Activated CD4-positive, alpha-beta T cell treated with anti-CD3 and anti-CD28 coated beads, Interleukin-2, amount 50 U/mL, for 16 hours (primary cell): ENCODE measurements at places on chromosomes 7 and 10.
A peak's percentile ranks its signal among the peaks of the same experiment; 100 is the strongest.

GRCh38 chr10:27537787-27538186, 33.7 kb downstream of the RAB18 start:
- no peak for DNase-seq

DNA sequence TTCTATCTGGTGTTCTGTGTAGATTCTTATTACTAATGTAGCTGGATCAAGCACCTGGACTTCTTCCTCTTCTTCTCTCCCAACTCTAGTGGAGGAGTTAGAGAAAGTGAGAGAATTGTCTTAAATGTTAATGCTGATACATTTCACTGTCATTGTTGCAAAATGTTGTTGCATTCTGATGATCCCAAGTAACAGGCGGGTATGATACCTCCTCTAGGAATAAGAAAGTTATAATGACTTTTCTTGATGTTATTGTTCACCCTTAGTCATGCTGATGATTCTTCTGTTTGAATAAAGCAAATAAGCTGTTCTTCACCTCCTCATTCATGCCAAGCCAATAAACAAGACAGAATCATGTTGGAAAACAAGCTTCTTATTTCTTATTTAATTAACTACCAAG, 9.1 kb downstream of the CHRM2 start:
- DNase-seq, result no peak

DNA sequence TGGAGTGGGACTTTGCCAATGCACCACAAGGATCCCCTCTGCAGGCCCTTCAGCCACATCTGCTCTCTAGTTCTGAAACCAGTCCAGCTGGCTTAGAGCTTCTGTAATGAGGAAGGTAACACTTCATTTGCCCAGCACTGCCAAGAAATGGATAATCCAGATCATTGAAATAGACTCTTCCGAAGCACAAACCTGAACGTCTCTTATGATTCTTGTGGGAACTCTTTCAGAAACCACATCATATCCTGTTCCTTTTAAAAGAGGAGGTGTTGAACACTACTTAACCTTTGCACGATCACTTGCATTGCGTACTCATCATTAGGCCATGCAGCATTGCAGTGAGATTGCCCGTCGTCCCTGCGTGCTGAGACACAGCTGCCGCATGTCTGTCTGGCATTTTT, 25.8 kb upstream of the PLPP4 start:
- no peak for DNase-seq

GRCh38 chr10:5854131-5854475, 35.6 kb downstream of the ANKRD16 start:
- no peak for DNase-seq

DNA sequence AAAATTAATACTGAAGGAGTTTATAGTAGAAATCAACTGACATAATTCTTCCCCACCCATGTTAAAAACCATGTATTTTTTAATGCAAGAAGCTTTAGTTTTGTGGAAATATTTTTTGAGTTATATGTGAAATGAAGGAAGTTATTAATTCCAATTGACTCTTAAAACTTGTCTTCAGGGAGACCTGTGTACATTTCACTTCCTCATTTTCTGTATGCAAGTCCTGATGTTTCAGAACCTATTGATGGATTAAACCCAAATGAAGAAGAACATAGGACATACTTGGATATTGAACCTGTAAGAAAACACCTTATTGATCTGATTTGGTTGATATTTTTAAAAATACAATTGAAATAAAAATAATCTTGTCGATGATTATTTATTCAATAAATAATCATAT, 33.3 kb downstream of the CD36 start:
- no peak for DNase-seq

DNA sequence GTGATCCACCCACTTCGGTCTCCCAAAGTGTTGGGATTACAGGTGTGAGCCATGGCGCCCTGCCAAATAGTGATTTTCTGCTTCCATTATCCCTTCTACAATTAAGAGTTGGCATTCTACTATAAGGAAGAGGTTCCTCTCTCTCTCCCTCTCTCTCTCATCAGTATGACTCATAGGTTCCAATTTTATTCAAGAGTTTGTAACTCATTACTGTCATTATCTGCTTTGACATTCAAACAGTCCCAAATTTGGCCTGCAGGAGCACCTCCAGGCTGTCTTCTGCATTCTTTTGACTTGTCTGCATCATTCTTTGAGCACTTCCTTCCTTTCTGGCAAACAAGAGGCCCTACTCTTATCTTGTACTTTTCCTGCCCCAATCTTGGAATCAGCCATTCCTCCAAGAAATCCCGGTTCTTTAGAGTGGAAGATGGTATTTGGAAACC, 33.2 kb upstream of the CALU start:
- DNase-seq, result no peak

- DNase-seq, result no peak
Measured at GRCh38 chr10:103640436-103641181, 147.1 kb downstream of the NEURL1 start.

DNA sequence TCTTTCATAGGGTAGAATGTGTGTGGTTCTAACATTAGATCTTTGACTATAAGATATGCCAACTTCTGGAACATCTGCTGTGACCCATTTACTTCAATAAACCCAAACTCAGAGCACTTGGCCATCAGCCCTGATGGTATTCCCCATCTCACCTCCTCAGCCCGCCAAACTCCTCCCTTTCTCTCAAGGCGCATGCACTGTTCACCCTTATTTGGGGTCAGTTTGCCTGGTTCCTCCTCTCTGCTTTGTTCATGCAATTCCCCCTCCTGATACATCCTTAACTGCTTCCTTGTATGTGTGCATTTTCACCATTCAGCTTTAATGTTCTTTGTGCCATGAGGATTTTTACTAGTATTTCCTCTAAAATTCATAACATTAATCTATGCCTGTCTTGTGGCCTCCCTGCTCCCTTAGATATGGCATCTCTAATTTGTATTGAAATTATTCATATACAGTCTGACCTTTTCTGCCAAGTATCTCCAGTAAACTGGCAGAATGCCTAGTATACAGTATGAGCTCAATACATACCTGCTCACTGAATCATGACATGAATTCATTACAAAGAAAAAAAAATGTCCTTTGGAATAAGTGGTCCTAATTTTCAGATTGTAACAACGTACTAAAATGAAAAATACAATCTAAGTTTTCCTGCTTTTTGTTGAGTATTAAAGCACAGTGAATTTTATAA, 336.8 kb upstream of the IGFBP3 start:
- DNase-seq, result no peak

DNA sequence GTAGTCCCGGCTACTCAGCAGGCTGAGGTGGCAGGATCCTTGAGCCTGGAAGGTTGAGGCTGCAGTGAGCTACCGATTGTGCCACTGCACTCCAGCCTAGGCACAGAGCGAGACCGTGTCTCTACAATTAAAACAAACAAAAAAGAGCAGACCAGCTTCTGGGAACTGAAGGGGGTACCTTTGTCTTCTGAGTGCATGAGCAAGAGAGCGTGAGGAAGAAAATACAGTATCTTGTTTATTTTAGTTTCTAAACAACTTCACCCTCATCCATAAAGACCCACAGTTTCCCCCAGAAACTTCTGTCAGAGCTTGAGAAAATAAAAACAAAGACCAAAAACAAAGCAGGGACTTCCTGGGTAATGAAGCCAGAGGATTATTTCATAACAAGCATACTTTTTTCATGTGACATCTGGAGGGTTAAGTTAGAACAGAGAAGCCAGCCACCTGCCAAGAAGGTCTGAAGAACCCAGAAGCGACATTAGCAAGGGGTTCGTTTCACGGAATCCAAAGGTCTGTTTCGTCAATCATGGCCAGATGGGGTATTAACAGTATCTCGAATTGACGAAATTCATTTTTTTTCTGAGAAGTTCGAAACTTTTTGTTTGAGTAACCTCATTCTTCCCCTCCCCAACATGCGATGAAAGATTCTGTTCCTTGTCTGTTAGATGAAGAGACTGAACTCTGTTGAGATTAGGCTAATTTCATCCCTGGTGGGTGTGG, 10.2 kb upstream of the IL2RA start:
- DNase-seq, result peak; percentile 92

- DNase-seq, result no peak
Measured at GRCh38 chr10:91592266-91592975, 40.5 kb downstream of the PPP1R3C start.

DNA sequence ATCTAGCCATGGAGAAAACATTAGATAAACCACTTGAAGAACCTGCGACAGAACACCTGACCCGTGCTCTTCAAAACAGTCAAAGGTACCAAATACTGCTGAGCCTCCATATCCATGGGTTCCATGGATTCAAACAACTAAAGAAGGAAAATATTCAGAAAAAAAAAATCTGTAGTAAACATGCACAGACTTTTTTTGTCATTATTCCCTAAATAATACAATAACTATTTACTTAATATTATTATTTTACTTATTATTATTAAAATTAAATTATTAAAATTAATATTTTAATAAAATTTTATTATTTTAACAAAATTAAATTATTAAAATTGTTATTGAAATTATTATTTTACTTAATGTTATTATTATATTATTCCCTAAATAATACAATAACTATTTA, 101.0 kb upstream of the PDE1C start:
- no peak for DNase-seq

DNA sequence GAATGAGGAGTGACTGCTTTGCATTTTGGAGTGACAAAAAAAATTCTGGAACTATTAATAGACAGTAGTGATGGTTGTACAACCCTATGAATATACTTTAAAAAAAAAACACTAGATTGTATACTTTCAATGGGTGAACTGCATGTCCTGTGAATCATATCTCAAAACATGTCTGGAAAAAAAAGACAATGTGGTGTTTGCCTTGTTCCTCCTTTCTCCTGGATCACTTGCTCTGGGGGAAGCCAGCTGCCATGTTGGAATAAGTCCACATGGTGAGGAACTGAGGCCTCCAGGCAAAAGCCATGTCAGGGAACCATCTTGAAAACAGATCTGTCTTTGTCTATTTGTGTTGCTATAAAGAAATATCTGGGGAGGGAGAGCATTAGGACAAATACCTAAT, 39.5 kb upstream of the YAE1 start:
- no peak for DNase-seq

DNA sequence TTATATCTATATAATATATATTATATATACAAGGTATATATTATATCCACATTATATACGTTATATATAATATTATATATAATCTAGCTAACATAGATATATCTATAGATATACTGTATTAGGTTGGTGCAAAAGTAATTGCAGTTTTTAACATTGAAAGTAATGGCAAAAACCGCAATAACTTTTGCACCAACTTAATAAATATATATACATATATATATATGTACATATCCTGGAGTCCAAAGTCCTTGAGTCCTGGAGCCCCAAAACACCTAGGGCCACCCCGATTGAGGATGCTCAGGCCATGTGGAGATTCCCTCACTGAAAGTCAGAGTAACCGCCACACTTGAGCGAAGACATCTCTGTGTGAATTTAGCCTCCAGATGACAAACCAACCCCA, 408.2 kb upstream of the AUTS2 start:
- DNase-seq, result no peak

DNA sequence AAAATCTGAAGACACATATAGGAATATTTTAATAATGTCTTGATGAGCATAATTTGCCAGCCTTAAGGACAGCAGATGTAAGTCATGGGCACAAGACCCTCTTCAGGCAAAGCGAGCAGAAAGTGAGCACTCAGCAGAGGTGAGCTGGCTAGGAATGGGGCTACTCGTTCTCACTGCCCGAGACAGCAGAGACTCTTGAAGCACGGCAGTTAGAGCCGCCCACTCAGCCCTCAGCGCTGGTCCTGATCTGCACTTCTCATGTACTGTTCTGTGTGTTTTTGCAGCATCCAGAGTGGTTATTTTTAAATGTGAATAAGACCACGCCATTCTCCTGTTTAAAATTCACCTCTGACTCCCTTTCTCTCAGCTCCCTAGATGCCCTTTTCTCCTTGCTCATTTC, 65.3 kb downstream of the GFRA1 start:
- DNase-seq, result no peak

DNA sequence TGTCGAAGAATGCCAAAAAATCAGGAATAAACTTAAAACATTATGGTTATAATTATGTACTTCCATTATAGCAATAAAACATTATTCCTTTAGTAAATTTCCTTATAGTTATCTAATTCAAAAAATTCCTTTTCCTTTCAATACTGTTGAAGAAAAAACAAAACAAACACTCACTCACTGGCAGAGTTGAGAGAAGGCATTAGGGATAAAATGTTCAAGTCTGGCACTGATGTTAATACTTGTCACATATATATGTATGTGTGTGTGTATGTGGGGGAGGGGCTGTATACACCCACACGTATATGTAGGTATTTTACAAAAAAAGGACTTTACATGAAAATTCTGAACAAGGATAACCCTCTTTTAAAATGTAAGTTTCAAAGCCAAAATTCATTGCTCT, 150.2 kb upstream of the MEOX2 start:
- no peak for DNase-seq

DNA sequence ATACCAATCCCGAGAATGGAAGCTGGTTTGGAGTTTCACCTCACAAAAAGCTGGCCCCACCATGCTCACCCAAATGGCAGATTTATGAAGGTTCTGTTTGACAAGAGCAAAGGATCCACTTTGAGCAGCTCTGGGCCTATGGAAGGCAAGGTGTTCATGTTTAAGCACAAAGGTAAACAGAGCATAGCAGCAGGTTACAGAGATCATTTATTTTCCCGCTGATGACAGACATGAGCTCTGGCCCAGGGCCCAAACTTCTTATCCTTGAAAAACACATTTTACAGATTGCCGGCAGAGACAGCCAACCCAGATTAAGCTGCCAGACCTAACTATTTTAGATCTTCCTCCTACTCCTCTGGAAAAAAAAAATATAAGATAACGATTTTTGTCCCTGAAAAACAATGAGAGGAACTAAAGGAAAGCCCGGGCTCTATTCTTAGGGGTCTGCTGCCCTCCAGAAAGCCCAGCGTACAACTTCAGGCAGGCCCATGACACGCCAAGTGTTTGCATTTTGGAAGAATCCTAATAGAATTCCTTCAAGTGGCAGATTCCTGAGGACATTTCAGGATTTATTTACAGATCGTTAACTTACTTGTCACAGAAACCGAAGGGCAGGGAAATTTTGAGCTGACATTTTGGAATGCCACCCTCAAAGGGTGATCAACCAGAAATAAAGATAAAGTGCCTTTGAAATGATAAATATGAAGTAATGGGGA, 40.0 kb downstream of the SYPL1 start:
- DNase-seq, result no peak

DNA sequence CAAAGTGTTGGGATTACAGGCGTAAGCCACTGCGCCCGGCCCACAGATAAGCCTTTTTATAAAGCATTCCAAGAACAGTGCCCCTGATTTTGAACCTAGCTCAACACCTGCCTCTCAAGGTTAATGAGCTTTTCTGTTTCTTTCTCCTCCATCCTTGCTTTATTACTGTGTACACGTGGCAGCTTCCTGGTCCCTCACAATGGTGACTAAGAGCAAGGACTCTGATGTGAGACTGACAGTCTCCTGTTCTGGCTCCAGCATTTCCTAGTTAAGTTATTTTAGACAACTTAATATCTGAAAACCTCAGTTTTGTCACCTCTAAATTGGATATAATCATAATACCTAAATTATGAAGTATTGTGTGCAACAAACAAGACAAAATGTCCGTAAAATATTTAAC, 9.9 kb downstream of the HABP2 start:
- no peak for DNase-seq

GRCh38 chr7:22572292-22572691, 72.3 kb upstream of the STEAP1B start:
- DNase-seq, result no peak

GRCh38 chr10:55803055-55803454, 558.0 kb downstream of the ZWINT start:
- DNase-seq, result no peak
